ENCODE measurements at places on chromosomes 12 and 14.

GRCh38 chr14:82009993-82010392 is 476.3 kb upstream of the SEL1L start:
- DNase-seq = no peak

DNA sequence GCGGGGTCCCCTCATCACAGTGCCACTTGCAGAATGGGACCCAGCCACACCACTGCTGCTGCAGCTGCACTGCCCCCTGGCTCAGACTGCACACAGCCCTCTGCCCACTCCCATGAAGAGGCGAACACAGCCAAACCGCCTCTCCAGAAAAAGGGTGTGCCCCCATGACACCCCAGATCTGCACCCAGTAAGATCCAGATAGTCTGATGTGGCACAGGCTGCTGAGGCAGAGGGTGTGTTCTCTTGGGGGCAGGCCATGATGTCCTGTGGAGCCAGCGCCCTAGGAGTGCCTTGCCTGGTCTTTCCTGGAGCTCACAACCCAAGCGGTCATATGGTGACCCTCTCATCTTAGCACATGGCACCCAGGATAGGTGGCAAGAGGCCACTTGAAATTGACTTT is 44.4 kb downstream of the SLC8B1 start:
- no peak for DNase-seq

DNA sequence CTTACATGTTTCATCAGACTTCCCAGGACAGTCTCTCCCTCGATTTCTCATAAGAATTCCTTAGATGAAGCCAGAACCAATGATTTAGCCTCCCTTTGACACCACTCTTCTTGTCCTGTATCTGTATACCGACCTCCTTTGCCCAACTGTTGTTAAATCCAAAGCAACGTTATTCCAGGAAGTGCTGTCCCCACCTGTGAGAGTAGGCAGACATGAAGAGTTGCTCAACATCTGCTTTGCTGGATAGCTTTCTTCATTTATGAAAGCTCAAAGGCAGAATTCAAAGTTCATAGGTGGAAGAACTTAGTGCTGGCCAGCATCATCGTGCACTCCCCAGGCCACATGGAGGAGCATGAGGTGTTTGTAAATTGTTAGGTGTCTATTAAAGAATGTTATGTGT is 55.6 kb downstream of the GTF2A1 start:
- DNase-seq = no peak

GRCh38 chr12:16076970-16077522 is 165.9 kb downstream of the DERA start:
- no peak for DNase-seq

DNA sequence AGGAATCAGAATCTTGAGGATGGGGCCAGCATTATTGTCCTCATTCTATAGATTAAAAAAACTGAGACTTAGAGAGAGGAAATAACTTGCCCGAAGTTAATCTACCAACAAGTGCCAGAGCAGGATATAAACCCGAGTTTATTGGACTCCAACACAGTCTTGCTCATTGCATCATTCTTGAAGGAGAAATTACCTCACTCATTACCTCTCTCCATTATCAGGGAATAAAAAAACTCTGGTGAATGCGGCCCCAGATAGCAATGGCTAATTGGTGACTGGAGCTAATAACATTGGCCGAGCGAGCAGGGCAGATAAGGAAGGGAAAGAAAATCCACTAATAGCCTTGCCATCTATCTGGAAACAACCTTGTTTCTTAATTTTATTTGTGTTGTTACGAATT is 24.7 kb upstream of the TMED10 start:
- DNase-seq = no peak

- no peak for DNase-seq
Observed at GRCh38 chr12:54360717-54361456, 3.4 kb downstream of the GPR84 start.

GRCh38 chr12:53049571-53050318 is at the start of gene TNS2:
TSS of gene TNS2 (plus strand) at chr12:53050065. CDS start at chr12:53050186, 121 bp downstream.
- no peak for DNase-seq

DNA sequence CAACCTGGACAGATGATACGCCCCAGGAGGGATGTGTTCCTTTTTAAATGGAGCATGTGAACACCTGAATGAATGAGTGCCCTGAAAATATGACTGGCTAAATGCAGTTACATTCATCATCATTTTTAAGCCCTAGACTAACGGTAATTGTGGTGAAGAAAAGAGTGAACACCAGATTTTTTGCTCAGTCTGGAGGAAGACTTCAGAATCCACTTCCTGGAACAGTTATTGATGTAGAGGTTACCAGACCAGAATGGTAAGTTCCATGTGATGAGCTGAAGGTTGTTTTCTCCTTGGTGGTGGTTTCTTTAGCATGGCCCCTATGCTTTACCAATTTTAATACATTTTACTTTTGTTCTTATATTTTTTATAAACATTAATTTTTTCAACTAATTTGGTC is 29.3 kb downstream of the PIWIL1 start:
- DNase-seq = no peak

GRCh38 chr14:99512110-99512449 is 30.9 kb downstream of the CCNK start:
- DNase-seq = no peak

- no peak for DNase-seq
Observed at GRCh38 chr12:117662620-117663395, 301.4 kb upstream of the NOS1 start.

- DNase-seq = no peak
Observed at GRCh38 chr12:91778091-91778832, 367.4 kb downstream of the BTG1 start.

GRCh38 chr14:24427537-24428508 is 1.6 kb downstream of the CBLN3 start:
- no peak for DNase-seq

GRCh38 chr12:68844788-68845695 is 37.1 kb downstream of the MDM2 start:
- DNase-seq = no peak

GRCh38 chr14:90692826-90693225 is 123.4 kb downstream of the TTC7B start:
- DNase-seq = no peak

- no peak for DNase-seq
Observed at GRCh38 chr14:74249433-74250375, 10.5 kb downstream of the VSX2 start.

GRCh38 chr12:13749389-13749788 is 232.0 kb downstream of the GRIN2B start:
- DNase-seq = no peak

DNA sequence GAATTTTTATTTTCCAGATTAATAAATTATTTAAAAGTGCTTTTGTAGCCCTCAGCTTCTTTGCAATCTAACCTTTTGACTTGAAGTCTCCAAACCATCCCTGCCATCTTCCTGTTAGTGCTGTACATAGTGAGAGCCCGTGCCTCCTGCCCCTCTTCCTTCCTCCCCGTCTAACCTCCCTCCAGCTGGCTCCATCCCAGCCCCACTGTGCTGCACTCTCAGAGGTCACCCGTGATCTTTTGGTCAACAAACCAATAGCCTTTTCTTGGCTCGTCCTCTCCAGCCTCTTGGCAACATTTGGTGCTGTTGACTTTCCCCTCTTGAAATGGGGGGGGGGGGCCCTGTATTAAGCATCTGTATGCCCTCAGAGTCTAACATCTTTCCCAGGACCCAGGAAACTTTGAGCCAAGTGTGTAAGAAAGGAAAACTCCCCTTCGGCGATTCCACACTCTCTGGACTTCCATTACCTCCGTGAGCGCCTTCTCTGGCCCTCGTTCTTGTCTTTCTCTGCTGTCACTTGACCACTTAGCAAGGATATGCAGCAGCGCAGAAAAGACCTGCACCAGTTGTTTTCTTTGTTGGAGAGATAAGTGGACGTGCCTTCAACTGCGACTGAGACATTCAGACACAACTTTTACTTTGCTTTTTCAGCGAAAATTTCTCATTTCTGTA is 44.1 kb downstream of the FBXW8 start:
- DNase-seq = no peak

- no peak for DNase-seq
Observed at GRCh38 chr14:75984674-75985073, 889 bp upstream of the IFT43 start.

DNA sequence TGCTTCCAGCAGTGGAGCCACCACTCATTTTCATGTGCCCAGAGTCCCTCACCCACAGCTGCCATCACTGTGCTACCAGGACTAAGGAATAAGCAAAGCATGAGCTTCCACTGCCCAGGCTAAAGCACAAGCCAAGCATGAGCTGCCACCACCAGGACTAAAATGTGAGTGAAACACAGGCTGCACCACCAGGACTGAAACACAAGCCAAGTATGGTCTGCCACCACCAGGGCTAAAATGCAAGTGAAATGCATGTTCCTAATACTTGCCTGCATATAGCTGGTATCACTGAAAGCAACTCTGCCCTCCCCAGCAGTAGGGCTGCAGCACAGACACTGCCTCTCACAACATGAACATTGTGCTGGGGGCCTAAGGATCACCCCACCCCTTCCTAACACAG is 30.0 kb downstream of the CEP83 start:
- DNase-seq = no peak

DNA sequence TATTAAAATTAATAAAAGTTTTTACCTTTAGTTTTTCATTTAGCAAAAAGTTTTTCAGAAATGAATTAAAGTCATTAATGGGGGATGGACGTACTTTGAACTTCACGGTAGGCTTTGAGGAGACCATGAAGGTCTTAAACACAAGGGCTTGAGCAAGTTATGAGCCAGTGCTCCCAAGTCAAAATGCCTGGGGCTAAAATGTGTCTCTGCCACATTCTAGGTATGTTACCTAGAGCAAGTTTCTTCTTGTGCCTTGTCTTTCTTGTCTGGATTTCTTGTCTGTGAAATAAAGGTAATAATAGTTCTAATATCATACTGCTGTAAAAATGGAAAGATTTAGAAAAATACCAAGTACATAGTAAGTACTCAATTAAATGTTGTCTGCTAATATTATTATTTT is 132.7 kb upstream of the USP15 start:
- no peak for DNase-seq

- no peak for DNase-seq
Observed at GRCh38 chr14:58479975-58480374, 52.5 kb downstream of the KIAA0586 start.

DNA sequence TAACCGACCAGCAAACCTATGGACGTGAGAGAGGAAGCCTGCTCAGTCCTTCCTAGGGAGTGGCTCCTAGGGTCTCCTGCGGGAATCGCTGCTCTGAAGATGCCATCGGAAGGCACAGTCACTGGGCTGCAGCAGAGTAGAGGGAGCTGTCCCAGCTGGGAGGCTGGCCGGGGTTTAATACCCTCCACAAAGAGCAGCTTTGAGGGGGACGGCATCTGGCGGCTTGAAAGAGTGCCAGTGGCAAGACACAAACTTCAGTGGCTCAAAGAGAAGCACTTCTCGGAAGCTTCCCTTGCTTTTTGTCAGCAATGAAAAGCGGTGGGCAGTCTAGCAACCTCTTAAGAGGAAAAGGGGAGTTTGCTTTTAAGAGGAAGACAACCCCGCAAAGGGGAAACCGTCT is 114.6 kb downstream of the TMEM132C start:
- DNase-seq = no peak

DNA sequence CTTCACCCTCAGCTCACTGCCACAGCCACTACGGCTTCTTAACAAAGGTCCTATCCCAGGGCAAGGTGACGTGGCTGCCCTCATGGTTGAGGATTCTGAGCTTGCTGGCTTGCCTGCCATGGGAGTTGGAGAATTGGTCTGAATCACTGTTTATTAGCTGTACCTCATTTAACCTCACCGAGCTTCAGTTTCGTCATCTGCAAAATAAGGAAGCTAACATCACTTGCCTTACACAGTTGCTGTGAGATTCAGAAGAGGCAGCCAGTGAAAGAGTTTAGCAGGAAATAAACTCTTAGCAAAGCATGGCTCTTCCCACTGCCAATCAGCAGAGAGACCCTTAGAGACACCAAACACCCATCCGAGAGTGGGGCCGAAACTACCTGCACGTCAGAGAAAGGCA is 90.1 kb upstream of the KCNA1 start:
- no peak for DNase-seq

- DNase-seq = no peak
Observed at GRCh38 chr14:98470663-98471062, 801.3 kb downstream of the BCL11B start.

GRCh38 chr12:21350975-21351374 is 16.3 kb upstream of the SLCO1A2 start:
- DNase-seq = no peak

DNA sequence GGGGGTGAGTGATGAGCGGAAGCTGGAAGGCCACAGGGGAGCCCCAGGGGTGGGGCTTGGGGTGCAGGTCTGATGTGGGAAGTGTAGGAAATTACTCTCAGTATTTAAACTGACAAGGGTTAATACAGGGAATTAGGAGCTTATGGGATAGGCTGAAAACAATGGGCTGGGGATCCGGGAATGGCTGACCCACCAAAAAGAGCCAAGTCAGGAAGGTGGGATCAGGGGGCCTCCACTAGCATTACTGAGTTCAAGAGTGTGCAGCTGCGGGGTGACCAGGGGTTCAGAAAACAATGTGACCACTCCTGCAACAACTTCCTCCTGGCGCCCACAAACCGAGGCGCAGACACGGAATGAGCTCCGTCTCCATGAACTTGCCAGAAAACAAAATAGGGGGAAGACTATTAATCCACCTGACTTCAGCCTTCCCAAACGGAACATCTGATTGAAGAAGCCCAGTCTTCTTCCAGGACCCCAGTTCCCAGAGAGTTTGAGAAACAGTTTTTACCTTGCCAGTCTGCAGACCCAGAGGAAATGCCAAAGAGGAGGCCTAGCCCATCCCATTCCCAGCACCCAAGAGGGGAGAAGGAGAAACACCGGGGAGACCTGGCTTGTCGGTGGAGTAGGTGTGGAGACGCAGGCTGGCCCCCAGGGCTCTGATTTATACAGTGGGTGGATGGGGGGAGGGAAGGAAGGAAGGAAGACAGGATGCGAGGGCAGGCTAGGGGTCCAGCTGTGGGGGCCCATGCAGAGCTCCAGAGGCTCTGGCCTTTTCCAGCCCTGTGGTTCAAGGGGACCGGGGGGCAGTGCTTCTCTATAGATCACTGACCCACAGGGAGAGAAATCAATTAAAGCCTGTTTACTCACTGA is 16.5 kb upstream of the YY1 start:
- DNase-seq = no peak

DNA sequence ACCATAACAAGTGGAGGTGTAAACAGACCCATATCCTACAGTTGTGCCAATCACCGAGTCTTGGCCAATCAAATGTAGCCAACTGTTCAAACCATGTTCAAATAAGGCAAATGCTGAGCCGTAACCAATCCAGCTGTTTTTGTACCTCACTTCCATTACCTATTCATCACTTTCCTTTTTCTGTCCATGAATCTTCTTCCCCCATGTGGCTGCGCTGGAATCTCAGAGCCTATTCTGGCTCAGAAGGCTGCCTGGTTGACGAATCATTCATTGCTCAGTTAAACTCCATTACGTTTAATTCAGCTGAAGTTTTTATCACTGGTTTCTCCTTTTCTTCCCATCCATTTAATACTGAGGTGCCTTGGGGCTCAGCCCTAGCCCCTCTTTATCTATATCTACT is 71.1 kb downstream of the TBC1D30 start:
- no peak for DNase-seq

DNA sequence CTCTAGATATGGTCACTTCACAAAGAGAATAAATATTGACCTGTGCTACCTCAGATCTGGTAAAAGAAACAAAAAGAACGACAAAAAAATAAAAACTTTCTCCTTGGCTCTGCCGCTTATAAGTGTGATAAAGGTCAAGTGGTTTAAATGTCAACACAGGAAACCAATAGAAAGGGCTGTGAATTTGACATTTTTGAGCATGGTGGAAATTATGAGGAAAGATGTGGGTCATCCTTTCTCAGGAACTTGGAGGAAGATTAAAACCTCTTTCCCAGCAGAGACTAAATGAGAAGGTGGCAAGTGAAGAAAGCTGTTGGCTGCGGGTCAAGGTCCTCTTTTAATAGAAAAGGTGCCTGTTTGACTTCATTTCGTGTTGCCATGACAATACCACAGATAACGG is 28.2 kb downstream of the TESPA1 start:
- DNase-seq = no peak
